ENCODE measurements at places on chromosomes 7 and 10. TPM values are rescaled to one million over a fixed set of nuclear protein-coding genes. Genes with fewer than 3 reads are reported as not detected.

Gene DPYSL4
- total RNA-seq = 19.3 TPM

Gene GBX1
- not detected for total RNA-seq

Gene TMEM213
- not detected for total RNA-seq

Gene ADAM8
- 3.3 TPM for total RNA-seq

Gene IL2RA
- not detected for total RNA-seq

Gene IQUB
- not detected for total RNA-seq

Gene STEAP1B
- not detected for total RNA-seq

Gene CC2D2B
- not detected for total RNA-seq

Gene ATG9B
- 0.55 TPM for total RNA-seq

Gene PDK4
- 9.4 TPM for total RNA-seq

Gene CYP2C18
- total RNA-seq = 0.11 TPM

Gene CALN1
- not detected for total RNA-seq

Gene SUFU
- 8.2 TPM for total RNA-seq

Gene NEBL
- total RNA-seq = 8.2 TPM

Gene CTNNA3
- total RNA-seq = not detected

Gene GAD2
- not detected for total RNA-seq

Gene IDI2
- not detected for total RNA-seq

Gene CALHM3
- total RNA-seq = 0.31 TPM

Gene RET
- total RNA-seq = 0.59 TPM

Gene FAS
- total RNA-seq = 31.9 TPM

Gene SPDYE2
- total RNA-seq = not detected

Gene ZKSCAN5
- 10.4 TPM for total RNA-seq

Gene TMEM273
- not detected for total RNA-seq

Gene STOX1
- total RNA-seq = 1.1 TPM

Gene ADIRF
- total RNA-seq = not detected

Gene SLC13A4
- total RNA-seq = not detected

Gene UCN3
- not detected for total RNA-seq

Gene MYO3A
- not detected for total RNA-seq

Gene RTKN2
- 1.2 TPM for total RNA-seq

Gene CACNB2
- total RNA-seq = not detected

Gene HHEX
- 13.1 TPM for total RNA-seq

Gene NYAP1
- 4.2 TPM for total RNA-seq

Gene GFRA1
- 7.4 TPM for total RNA-seq

Gene LCOR
- total RNA-seq = 7.4 TPM

Gene FAM221A
- 0.60 TPM for total RNA-seq

Gene SMARCD3
- 10.5 TPM for total RNA-seq

Gene STK31
- total RNA-seq = 0.55 TPM

Gene RASA4B
- total RNA-seq = 1.7 TPM

Gene FFAR4
- 0.22 TPM for total RNA-seq

Gene TDRD1
- total RNA-seq = not detected

Gene ELFN1
- total RNA-seq = 0.32 TPM

Gene SAP25
- 0.80 TPM for total RNA-seq

Gene PKD1L1
- 0.02 TPM for total RNA-seq

Gene CPA2
- total RNA-seq = not detected

Gene HTR5A
- total RNA-seq = not detected

Gene GOLGA7B
- total RNA-seq = 4.0 TPM

Gene ZNRF2
- 3.9 TPM for total RNA-seq

Gene SP8
- total RNA-seq = not detected

Gene EPHA1
- not detected for total RNA-seq

Gene LRRD1
- not detected for total RNA-seq

Gene CLRN3
- total RNA-seq = not detected

Gene SNX10
- total RNA-seq = 2.2 TPM

Gene CNPY1
- total RNA-seq = not detected
